ENCODE measurements at places on chromosomes 2 and 18.

DNA sequence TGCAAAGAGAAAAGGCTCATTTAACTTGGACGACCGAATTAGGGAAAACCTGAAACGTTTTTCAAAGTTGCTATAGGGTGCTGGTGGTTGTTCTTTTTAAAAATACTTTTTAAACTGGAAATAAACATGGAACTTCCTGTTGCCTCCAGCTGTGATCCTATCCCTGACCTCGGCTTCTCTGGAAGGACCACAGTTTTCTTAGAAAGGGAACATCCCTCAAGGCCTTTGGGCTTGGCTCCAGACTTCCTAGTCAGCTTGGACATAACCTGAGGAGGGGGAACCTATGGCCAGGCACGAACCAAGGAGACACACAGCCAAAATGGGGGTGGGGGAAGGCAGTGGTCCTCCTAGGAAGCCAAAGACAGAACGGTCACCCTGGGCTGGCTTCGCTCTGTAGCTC is 57.7 kb downstream of the CENPO start:
- DNase-seq: no peak

GRCh38 chr2:238046725-238047270 is 14.0 kb upstream of the SCLY start:
- no peak for DNase-seq

GRCh38 chr2:167342769-167343168 is 454.5 kb downstream of the XIRP2 start:
- DNase-seq: no peak

GRCh38 chr2:88210132-88211002 is 40.2 kb downstream of the THNSL2 start:
- no peak for DNase-seq

DNA sequence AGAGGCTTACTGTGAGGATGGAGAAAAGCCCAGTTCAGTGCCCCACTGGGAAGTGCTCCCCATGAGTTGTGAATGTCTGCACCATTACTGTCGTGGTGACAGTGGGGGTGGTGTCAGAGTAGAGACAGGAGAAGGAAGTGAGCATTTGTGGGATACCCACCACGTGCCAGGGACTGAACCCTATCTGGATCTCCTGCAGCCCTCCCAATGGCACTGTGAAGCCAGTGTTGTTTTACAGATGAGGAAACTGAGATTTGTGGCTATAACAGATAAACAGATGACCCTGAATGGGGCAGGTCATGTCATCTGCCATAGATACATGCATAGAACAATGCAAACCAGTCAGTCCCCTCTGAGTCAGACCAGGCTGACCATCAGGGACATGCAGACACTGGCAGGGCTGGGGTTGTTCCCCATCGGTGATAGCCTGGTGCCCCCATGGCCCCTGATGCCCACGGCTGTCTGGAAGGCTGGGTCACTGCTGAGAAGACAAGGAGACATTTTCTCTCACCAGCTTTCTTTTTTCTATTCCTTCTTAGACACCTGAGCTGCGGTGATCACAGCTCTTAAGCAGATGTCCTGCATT is 60.8 kb downstream of the EMILIN2 start:
- no peak for DNase-seq

DNA sequence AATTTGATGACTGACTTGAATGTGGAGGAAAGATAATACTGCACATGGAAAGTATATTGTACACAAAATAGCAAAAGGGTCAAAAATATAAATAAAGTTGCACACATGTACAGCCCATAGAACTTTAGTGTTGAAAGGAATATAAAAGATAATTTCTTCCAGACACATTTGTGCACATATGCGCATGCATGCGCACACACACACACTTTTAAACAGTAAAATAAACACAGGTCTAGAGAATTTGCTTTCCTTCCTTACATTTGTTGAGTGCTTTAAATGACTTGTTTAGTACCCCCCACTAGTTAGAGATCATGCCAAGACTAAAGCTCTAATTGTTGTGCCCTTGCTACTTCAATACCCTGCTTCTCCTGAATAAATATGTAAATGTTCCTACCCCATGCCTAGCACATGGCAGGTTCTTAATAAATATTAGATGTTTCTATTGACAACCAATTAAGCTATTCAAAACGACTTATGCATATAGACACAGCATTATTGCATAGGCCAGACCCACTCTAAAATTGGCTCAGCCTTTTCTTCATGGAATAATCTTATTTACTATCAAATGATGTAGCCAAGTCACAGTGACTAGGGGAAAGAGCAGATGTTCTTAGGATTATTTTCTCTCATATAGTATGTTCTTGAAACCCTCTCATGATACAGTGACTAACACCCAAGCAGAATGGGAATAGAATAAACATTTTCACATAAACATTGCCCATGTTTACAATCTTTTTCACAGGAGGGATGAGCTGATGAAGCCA is 165.5 kb upstream of the ACVR2A start:
- DNase-seq: peak; percentile 19

GRCh38 chr2:76281156-76281841 is 570.6 kb upstream of the GCFC2 start:
- DNase-seq: no peak

DNA sequence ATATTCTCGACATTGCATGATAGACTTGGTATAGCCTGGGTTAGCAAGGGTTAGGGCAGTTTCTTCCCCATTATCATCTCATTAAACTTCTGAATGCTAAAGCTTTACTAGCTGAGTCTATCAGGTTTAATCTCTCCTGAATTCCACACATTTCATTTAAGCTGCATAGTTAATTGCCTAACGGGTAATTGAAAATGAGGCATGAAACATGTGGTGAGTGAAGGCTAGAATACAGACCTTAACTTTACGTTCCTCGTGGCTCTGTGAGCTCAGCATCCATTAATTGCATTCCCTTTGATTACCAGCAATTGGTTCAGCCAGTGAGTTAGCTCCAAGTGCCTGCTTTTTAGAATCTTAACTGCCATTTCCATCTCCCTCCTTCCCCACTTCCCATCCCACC is 126.5 kb upstream of the MEX3C start:
- DNase-seq: no peak

- DNase-seq: no peak
Observed at GRCh38 chr2:197189426-197190099, 121.0 kb downstream of the ANKRD44 start.

DNA sequence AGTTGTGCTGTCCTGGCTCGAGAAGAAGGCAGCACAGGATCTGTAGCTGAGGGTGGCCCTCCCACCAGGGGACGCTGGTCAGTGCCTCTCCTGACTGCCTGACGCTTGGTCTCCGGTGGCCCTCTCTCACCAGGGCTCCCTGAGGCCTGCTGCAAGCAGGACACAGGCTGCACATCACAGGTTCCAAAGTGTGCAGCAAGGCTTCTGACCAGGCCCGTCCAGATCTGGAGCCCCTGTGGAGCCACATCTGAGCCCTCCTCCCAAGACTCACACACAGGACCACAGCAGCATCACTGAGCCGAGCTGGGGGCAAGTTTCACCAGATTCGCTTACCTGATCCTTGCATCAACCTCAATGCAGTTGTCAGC is 12.1 kb downstream of the AMER3 start:
- DNase-seq: no peak

GRCh38 chr2:38217401-38218188 is 141.6 kb upstream of the CYP1B1 start:
- DNase-seq: no peak

- DNase-seq: no peak
Observed at GRCh38 chr2:9336241-9336575, 87.1 kb downstream of the ITGB1BP1 start.
